ENCODE measurements at places on chromosomes 1 and 21.

GRCh38 chr1:15523104-15524020 is 653 bp downstream of the CASP9 start:
- no peak for DNase-seq

DNA sequence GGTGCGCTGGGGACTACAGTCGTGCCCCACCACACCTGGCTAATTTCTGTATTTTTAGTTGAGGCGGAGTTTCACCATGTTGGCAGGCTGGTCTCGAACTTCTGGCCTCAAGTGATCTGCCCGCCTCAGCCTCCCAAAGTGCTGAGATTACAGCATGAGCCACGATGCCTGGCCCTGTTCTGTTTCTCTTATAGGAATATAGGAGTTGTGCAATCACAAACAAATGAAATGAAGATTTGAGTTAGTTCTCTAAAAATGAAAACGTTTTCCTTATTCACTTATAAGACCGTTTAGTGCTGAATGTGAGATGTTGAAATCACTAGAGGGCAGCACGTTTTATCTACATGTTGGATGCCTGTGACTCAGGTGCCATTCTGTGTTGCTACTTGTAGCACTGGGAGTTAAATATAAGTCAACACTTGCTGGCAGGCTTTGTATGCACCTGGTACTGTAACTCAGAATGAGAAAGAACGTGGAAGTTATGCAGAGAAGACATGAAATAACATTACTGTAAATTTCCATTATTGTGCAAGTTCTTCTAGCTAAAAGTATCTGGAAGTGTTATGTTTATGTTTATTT is 45.8 kb downstream of the MIGA1 start:
- DNase-seq, result peak; percentile 54

DNA sequence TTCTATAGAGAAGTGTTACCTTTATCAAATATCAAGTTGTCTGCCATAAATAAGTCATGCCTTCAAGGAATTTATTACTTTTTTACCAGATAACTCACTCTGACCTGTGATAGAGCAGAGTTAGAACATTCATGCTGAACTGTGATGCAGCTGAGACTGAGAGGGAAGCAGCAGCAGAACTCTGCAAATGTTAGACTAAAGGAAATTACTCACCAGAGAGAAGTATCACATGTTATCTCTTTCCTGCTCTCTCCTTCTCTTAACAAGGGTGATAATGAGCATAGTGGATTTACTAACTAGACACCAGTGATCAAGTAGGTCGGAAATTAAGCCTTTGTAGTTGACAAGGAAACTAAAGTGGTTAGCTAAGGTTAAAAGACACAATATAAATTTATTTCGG is 181.6 kb downstream of the RASAL2 start:
- no peak for DNase-seq

GRCh38 chr1:94142583-94142982 is 21.6 kb upstream of the ABCA4 start:
- no peak for DNase-seq

DNA sequence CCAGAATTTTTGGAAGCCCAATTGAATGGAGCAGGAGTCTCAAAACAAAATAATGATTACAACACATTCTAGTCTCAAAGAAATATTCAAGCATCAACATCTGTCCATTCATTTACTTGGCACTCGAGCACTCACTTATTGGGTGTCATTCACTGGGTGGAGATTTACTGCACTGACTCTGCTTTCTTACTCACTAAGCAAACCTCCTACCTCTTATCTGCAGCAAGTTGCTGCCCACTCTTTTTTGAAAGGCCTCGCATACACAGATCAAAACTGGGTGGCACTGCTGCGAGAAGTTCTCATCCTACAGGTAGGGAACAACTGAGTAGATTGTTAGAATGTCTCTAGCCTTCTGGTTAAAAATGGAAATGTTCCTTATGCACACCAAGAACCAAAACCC is 18.0 kb downstream of the RHBDL2 start:
- no peak for DNase-seq

DNA sequence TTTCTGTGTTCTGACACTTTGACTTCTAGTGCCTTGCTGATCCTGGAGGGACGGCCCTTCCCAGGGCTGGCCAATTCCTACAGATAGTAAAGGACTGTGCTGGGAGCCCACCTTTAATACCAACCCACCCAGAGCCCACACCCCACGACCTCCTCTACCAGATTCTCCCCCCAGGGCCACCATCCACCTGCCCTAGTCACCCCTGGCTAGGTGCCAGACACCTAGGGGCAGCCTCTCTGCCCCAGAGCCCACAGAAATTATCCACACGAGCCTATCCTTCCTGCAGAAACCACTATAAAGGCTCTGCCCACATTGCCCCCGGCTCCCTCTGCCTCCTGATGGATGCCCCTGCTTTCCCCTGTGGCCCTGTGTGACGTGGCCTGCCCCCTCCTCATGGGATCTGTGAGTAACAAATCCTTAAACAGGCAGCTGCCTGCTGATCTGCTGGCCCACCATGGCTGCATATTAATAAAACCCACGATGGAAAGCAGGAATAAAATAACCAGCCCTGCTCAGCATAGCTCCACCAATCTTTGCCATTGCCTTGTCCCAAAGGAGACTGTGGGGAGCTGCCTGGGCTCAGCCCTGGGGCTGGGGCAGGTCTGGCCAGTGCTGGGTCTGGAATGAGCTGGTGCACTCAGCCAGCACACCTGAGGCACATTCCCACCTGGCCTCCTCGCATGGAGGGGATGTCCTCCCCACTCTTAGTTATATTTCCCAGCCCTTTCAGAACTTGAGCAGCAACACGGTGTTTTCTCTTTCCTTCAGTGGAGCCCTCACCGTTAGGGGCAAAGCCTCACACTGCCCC is 488.5 kb downstream of the NPHP4 start:
- no peak for DNase-seq

- DNase-seq, result no peak
These were observed 42.8 kb downstream of the TYW3 start for GRCh38 chr1:74775735-74776134.

DNA sequence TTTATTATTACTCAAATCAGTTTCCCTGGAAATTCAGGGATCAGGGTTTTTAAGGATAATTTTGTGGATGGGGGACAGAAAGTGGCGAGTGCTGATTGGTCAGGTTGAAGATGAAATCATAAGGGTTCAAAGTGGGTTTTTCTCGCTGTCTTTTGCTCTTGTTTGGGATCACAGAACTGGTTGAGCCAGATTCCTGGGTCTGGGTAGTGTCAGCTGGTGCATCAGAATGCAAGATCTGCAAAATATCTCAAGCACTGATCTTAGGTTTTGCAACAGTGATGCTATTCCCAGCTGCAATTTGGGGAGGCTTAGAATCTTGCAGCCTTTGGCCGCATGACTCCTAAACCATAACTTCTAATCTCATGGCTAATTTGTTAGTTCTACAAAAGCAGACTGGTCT is 9.3 kb downstream of the CHI3L2 start:
- no peak for DNase-seq

DNA sequence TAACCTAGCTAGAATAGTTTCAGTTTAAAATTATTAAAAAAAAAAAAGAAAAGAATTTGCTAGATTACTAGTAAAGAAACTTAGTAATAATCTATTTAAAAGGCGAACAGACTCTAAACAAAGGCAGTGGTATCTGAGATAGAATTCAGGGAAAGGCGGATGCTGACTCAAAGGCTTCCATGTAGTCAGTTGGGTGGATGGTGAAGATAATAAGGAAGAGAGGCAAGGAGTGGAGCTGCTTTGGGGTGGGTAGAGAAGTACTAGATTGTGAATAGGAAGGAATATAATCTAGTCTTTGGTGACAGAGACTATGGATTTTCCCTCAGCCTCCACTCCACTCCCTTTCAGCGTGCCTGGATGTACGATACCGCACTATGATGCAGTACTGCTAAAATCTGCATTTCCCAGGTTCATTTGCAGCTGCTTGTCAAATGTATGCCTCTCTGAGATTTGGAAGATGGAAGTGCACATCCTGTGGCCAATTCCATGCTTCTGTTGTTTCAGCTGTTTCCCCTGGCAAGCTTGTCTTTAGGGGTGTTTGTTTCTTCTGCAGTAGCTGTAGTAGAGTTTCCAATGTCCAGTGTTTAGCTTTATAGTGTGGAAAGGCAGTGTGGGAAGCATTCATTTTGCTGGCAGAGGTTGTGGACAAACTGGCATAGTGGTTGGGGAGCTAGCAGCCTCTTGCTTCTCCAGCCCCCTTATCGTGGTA is 184.6 kb upstream of the NRIP1 start:
- no peak for DNase-seq

- DNase-seq, result no peak
These were observed 69.6 kb upstream of the KRTAP19-8 start for GRCh38 chr21:31107871-31108270.

DNA sequence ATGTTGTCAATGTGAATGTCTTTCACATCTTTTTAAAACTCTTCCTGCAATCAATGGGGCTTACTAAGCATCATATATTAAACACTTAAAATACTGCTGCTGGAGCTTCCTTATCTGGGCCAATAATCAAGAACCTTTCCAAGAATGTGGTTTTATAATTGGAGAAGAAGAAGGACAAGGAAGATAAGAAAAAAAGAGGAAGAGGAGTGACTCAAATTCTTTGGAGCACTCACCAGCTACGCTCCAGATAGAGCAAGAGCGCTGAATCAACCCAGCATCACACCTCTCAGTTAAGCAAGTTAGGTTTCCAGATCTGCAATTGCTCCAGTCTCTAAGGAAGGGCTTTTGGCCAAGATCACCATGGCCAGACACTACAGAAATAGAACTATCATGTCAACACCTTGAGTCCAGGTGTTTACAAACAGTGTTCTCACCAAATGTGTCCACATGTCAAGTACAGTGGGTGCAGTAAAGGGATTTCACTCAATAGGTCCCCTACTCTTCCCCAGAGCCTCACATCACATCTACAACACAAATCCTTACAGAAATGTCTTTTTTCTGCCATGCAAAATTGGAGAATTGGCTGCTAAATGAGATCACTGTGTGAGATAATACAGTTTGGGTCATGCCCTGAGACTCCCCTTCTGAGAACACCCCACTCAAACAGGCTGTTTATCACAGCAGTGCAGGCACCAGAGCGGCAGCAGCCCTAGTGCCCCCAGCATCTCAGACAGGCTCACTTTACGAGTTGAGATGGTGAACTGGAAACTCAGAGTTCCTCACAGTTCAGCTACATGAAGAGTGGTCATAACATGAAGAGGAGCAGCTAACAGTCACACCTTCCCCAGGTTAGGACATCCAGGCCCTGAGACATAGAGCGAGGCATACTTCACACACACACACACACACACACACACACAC is 1.7 kb upstream of the SPRR2B start:
- DNase-seq, result no peak

DNA sequence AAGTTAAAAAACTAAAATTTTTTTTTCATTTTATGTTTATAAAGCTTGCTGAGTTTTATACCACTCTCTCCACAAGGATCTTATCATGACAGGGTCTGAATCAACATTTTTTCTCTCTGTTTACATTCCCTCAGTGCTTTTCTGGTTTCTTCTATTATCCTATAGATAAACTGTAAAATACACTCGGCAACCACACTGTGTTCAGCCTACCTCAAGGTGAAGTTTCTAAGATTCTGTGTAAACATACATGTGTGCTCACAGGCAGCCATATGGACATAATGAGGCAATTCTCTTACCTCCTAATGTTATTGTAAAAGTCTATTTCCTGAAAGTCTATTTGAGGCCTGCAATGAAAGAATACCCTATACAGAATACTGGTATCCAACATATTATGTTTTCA is 114.6 kb downstream of the NTPCR start:
- DNase-seq, result no peak

- DNase-seq, result no peak
These were observed 97.4 kb upstream of the ST6GALNAC5 start for GRCh38 chr1:76769911-76770310.

DNA sequence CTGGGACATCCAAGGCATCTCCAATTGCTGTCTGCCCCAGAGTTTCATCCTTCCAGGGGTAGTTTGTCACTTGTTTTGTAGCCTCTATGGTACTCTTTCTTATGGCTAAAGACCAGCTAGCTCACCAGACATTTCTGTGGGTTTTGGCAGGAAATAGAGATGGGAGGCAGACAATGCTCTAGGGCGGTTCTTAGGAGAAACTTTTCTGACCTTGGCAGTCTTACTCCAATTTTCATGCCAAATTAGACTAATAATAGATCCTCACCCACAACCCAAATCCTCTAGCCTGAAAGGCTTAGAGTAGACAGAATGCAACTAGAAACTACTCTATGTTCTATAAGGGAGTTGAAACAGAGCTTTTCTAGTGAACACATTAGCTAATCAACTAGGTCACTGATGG is 69.8 kb downstream of the LRIG2 start:
- no peak for DNase-seq

DNA sequence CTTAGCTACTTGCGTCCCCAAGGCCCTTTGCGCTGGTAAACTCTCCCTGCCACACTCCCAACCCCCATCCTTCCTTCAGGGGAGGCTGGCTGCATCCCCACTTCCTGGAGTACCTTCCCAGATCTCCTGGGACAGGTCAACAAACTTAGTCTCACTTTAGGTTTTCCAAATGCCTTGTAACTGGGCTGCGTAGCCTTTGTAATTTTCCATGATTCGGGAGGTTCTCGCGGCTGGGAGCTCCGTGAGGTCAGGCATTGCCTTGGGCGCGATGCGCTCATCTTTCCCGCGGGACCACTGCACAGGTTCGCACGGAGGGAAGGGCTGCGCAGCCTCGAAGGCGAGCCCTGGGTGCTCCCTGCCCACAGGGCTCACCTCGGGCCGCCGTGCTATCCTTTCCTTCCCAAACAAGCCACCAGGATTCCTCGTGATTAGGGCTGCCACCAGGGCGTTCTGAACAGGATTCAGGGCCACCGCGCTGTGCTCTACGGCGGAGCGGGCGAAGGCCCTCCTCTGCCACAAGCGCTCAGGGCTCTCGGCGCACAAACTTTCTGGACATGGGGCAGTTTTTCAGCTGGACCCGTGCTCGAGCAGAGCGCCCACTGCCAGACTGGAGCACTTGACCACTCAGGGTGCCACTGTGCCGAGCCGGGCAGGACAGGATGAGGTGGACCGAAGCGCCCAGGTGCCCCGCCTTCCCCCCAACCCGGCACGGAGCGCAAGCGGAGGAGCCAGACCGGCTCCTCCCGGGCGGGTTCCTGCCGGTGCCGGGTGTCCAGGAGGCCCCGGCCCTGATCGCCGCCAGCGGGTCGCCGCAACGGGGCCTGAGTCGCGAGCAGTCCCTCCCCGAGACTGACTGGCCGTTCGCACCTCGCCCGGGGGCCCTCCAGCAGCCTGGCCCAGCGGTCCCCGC is 1.1 kb downstream of the TMPRSS2 start:
- DNase-seq, result peak; percentile 74

- no peak for DNase-seq
These were observed 14.6 kb downstream of the CEP350 start for GRCh38 chr1:179968994-179969919.

- peak; percentile 53 for DNase-seq
These were observed at the start of gene MAP1LC3C for GRCh38 chr1:241999026-241999425. Gene MAP1LC3C (minus strand): TSS chr1:241999098. CDS start chr1:241999008, 90 bp downstream.

DNA sequence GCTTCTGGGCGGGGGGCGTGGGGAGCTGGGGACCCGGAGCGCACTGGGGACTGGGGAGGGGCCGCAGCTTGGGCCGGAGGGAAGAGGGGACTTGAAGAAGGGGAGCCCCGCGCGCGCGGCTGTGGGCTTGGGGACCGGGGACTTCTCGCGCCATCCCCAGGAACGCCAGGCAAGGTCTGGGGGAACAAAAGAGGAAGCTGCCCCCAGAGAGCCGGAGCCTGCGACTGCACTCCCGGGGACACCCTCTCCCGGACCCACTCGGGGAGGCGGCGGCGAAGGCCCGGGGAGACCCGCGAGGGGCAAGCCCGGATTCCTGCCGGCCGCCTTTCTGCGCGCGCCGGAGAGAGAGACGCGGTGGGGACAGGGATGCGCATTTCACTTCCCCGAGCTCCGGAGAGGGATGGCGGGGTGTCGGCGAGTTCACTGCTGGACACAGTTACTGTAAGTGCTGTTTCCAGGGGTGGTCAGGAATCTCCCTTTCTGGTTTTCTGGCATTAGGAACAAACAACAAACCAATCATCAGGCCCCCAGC is 732 bp downstream of the ABCG1 start:
- DNase-seq, result peak; percentile 57

- DNase-seq, result no peak
These were observed 986 bp upstream of the RNF186 start for GRCh38 chr1:19815801-19816736.
